ENCODE measurements at places on chromosomes 1 and 21.

DNA sequence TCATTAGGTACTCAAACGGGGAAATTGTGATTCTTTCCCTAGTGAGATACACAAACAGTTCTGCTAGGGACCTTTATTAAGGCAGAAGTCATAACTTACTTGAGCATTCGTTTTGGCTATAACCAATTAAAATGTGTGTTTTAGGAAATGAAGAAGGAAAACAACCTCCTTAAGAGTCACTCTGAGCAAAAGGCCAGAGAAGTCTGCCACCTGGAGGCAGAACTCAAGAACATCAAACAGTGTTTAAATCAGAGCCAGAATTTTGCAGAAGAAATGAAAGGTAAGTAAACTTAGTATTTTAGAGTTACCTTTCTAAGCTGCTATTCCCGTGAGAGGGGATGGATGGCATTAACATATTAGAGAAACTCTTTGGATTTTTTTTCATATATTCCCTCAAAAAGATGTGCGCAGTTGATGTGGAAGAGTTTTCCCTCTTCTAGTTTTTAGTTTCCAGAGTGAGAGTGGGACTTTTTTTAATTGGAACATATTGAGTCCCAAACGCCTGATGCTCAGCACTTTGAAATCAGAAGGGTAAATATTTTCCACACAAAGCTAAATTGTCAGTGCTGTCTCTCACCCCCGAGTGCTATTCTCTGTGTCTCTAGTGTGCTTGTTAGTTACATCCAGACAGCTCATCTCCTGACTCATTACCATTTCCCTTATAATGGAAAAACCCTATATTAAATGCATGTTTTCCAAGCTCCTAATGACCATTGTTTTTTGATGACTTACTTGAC lies 34.9 kb downstream of the CENPF start:
- DNase-seq = peak; percentile 13

GRCh38 chr1:50917138-50918137 lies 42.6 kb downstream of the FAF1 start:
- DNase-seq = peak; percentile 48

- DNase-seq = no peak
Measured at GRCh38 chr1:115073298-115074087, 15.8 kb downstream of the TSPAN2 start.

DNA sequence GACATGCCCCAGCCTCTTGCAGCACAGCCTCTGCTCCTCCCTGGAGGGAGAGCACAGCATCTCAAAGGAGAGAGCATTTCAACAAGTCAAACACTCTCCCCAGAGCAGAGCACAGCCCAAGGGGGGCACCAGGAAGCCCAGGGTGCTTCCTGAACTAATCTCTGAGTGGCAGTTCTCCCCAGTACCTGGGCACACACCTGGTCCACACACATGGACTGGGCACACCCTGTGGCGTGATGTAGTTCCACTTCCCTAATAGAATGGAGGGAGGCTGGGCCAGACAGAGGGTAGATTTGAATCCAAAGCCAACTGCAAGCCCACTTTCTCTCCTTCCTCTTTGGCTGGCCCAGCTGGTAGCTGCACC lies 55.5 kb downstream of the CD46 start:
- no peak for DNase-seq

DNA sequence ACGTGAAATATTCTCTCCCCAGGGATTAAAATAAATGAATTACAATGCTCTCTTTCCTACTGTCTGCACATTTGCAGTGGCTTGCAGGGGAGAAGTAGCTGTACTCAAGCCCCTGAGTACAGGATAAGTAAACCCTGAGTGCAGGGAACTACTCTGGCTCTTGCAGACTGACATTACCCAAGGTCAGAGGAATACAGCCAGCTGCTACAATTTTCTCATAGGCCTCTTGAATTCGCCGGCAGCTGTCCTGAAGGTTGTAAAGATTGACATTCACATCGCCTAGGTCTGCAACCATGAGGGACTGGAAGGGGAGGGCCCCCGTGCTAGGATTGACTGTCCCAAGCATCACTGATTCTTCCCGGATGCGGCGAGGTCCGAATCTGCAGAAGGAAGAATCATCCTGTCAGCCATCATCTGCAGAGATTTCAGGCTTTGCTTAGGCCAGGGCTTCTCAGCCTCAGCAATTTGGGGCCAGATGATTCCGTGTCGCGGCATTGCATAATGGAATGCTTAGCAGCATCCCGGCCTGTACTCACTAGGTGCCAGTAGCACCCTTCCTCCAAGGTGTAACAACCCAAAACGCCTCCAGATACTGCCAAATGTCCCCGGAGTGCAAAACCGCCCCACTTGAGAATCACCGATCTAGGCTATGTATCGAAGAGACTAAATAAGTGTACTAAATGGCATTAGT lies 1.7 kb downstream of the AGMAT start:
- no peak for DNase-seq

GRCh38 chr1:200134116-200134515 lies 106.6 kb downstream of the NR5A2 start:
- DNase-seq = no peak

DNA sequence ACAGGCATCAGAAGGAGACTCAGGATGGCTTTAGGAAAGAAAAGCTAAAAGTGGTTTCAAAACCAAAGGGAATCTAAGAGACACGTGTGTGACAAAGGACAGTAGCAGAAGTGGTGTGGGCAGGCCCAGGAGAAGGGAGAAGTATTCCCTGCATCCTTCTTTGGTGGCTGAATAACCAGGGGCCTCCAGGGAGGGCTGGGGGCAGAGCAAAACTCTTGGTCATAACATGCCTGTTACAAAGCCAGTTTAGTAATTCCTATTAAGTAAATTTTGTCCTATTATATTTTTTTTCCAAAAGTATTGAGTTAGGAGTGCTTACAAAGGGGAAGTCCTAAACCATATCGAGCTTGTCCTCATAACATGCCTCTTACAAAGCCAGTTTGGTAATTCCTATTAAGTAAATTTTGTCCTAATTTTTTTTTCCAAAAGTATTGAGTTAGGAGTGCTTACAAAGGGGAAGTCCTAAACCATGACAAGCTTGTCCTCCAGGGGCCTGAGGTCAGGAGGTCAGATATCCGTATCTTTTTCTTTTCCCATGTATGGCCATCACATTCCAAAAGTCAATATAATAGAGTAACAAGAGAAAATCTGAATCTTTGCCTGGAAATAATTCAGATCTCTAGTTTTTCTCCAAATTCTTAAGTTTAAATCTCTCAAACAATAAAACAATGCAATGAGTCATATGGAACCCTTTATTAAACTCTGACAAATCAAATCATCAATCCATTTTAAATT lies 509.2 kb downstream of the LTN1 start:
- no peak for DNase-seq

GRCh38 chr1:10745383-10745782 lies 51.1 kb downstream of the CASZ1 start:
- no peak for DNase-seq

GRCh38 chr1:198904321-198904720 lies 265.5 kb downstream of the PTPRC start:
- no peak for DNase-seq

DNA sequence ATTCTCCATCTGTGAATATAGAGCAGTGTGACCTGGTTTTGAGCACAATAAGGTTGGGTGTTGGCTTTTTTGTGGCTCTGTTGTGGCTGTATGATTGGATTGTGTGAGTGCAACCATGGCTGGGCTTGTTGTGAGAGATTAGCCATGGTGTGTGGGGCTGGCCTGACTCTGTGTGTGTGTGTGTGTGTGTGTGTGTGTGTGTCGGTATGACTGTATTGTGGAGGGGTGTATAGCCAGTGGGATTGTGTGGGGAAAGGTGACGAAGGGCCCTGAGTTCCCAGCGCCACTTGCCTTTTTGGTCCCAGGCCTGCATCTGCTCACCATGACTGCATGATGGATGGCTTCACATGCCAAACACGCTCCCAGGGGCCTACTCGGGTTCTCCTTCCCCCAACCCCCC lies 5.9 kb upstream of the SLC6A9 start:
- DNase-seq = no peak

- no peak for DNase-seq
Measured at GRCh38 chr1:39167632-39168209, 36.8 kb upstream of the MACF1 start.

DNA sequence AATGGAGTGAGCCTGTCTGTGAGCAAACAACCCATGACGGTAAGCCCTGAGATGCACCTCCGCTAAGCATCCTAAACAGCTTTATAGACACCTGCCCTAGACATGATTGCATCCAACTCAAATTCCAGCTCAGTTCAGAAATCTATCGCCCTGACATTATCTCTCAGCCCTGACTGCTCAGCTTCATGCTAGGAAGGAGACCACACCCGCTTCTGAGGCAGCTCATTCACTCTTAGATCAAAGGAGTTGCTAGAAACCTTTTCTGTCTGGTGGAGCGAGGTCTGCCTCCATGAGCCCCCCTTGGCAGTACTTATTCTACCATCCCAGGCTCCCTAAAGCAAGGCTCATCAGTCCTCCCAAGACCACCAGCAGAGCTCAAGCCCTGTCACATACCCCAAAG lies 17.0 kb downstream of the IL10RB start:
- DNase-seq = no peak

- no peak for DNase-seq
Measured at GRCh38 chr1:245858022-245858721, 648.9 kb downstream of the SMYD3 start.

DNA sequence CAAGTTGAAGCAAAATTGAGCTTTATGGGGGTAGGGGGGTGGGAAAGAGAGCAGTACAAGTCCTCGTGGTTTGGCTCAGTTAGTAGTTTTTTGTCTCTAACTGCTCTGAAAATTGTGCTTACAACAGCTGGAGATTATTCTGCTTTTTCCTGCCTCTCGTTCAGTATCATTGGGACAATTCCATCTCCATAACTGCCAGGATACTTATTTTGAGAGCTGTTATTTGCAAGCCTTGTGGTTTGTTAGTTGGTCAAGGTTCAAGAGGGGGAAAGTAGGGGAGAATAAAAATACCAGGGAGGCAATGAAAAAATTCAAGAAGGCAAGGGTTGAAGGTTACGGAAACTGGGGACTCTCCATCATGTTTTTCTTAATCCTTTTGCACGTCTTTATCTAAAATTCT lies 811.8 kb upstream of the ADGRL2 start:
- DNase-seq = no peak

DNA sequence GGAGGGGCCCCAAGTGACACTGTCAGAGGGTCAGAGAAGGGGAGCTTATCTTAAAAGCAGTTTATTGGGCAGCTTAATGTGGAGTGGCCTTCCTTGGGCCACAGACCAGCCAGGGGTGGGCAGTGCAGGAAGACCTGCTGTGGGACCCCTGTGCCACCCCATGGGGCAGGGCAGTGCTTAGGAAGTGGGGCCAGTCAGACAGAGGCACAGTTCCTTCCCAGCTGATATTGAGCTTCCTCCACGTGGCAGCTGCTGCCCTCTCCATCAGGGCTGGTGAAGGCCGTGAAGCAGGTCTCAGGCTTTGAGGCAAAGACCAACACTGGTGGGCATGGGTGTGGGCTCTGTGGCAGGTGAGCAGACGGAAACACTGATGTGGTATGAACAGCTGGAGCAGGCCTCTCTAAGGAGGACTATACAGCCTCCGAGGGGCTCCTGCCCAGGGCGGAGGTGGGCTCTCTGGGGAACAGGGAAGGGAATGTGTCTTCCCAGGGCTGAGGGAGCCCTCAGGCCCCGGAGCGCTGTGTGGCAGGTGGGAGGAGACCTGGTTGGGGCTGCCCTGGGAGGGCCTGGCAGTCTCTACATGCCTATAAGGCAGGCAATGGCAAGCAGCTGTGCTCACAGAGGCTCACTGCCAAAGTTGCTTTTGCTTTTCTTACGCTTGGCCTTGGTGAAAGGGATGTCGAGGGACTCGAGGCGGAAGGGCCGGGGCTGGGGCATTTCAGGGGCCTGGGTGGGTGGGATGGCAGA lies 3.0 kb upstream of the DDOST start:
- no peak for DNase-seq

- no peak for DNase-seq
Measured at GRCh38 chr1:231583376-231583775, 43.2 kb upstream of the DISC1 start.

- no peak for DNase-seq
Measured at GRCh38 chr1:242023805-242024204, 24.9 kb upstream of the MAP1LC3C start.

- peak; percentile 59 for DNase-seq
Measured at GRCh38 chr1:115052454-115053083, 22.9 kb downstream of the TSHB start.

DNA sequence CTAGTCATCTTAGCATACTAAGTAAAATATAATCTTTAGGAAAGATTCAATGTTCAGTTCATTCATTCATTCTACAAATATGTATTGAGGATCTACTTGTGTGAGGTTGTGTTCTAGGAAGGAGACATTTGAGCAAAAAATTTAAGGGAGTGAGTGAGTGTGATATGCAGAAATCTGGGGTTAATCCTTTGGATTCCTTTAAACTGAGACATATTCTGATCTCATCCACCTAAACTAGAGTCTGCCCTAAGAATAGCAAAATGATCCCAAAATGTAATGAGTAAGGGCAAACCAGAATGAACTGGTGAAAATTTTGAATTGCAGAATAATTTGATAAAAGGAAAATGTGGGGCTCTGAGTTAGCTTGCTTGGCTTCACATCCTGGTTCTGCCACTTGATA lies 8.6 kb downstream of the UBE2U start:
- DNase-seq = no peak

DNA sequence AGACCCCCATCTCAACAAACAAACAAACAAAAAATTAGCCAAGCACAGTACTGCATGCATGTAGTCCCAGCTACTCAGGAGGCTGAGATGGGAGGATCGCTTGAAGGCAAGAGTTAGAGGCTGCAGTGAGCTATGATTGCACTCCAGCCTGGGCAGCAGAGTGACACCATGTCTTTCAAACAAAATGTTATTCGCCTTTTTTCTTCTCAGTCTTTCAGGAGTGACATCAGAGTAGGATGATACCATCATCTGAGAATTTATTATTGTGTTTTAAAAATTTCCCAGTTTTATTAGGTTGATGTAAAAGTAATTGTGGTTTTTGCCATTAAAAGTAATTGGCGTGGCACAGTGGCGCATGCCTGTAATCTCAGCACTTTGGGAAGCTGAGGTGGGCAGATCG lies 10.8 kb downstream of the PARK7 start:
- no peak for DNase-seq

- DNase-seq = no peak
Measured at GRCh38 chr1:167522246-167522645, 3.9 kb upstream of the CD247 start.

GRCh38 chr1:222090103-222090502 lies 348.2 kb upstream of the DUSP10 start:
- DNase-seq = no peak

DNA sequence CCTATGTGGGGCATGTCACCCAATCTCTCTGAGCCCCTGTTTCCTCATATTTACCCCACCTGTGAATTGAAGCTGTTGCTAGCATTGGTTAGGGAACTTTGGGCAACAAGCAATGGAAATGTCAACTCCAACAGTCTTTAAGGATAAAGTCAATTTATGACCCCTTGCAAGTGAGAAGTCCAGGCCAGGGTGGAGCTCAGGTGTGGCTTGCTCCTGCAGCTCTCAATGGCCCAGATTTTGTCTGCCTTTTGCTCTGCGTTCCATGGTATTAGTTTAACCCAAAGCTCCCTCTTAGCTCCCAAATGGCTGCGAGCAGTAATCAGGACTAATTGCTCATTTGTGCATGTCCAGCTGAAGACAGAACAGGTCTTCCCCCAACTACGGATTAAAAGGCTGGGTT lies 70.4 kb upstream of the ABCG1 start:
- DNase-seq = no peak
